Right ventricle myocardium superior (tissue), 1 donor: ENCODE measurements at places on chromosomes 5 and 9. TPM values are rescaled to one million over a fixed set of nuclear protein-coding genes. Genes with fewer than 3 reads are reported as not detected.

C9orf153 gene
- total RNA-seq: 0.22 TPM

TGFBI gene
- 49.9 TPM for total RNA-seq

DNA sequence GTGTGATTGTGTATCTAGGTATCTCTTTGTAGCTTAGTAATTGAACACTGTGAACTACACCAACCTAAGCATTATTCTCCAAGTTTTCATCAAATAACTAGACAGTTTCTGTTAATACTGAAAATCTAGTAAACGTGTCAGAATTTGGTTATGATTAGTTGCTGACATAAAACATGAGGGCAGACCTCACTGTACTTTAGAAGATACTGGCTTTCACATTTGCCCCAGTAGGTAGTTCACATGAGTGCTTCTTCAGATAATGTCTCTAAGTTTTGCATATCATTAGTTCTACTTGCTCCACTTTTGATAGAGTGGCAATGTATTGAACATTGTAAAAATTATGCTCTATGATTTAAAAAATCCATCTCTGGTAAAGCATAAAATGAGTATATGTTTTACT lies 7.1 kb downstream of the CDKN2B start:
- no peak for DNase-seq

- DNase-seq: peak; percentile 46
These were observed 17.9 kb upstream of the DAPK1 start for GRCh38 chr9:87479801-87480201.

EGFLAM gene
- 9.1 TPM for total RNA-seq

- DNase-seq: no peak
These were observed 186.3 kb downstream of the AOPEP start for GRCh38 chr9:94912700-94913249.

- no peak for DNase-seq
These were observed 26.6 kb upstream of the AKNA start for GRCh38 chr9:114414346-114414745.

DNA sequence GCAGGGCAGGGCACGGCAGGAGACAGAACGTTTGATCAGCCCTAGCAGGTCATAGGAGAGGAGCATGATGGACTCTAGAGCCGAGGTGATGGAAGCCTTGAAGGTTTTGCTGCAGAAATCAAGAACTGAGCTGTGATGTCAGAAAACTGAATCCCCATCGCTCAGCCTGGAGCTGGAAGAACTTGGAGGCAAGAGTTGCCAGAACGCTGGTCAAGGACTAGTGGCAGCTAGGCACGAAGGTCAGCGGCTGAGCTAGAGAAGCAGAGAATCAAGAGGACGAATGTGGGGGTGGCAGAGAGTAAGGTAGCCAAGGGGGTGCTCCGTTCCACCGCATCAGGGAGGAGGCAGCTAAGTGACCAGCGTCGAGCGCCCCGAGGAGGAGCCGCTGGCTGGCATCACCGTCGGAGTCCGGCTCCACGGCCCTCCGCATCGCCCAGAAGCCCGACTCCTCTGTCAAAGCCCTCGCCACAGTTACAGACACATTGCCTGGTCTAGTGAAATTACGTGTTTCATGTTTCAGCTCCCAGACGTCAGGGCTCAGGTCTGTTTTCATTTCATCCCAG lies 1.2 kb upstream of the GALNT10 start:
- peak; percentile 51 for DNase-seq

DNA sequence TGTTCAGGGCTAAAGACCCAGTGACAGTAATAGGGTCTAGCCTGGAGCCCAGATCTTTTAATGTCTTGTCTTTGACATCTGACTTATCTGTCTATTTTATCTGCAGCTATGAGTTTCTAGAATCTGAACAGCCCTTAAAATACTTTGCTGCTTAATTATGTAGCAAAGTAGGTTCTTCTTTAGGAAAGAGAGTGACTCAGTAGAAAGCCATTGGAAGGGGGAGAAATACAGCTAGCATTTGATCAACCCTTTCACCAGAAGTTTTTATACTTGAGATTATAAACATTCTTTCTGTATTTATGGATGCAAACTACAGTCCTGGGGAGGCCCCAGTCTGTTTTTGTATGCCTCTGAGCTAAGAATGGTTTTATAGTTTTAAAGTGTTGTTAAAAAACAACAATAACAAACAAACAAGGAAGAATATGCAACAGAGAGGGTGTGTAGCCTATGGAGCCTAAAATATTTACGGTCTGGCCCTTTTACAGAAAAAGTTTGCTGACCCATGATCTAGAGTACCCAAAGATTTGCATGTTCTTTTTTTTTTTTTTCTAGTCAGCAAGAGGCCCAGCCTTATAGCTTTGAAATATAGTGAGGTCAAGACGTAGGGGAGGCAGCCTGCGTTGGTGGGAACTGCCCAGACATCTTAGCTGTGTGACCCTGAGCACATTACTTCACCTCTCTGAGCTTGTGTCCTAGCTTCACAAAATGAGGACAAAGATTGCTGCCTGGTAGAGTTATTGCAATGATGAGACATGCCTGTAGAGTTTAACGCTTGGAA lies 9.7 kb downstream of the GSN start:
- DNase-seq: no peak

DNA sequence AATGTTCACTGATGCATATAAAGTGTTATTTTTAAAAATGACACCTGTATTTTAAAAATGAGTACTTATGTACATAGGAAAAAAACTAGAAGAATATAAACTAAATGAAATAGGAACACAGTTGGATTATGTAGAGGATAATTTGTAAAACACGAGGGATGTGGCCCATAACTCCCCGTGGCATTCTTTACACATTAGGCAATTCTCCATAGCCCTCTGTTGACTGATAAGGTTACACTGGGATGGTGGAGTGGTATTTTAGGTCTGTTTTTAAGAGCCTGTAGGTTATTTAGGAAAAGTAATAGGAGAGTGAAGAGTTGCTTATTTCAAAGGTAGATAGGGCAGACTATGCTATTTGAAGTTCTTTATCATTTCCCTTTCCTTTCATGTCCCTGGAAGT lies 1.8 kb downstream of the CAVIN4 start:
- no peak for DNase-seq

PALM2AKAP2 gene
- total RNA-seq: 87.5 TPM

MLANA gene
- total RNA-seq: not detected

GRCh38 chr9:127942216-127943010 lies 4.8 kb upstream of the DPM2 start:
- peak; percentile 86 for DNase-seq

- DNase-seq: peak; percentile 60
These were observed 561 bp downstream of the DAPK1 start for GRCh38 chr9:87498046-87498810.

- peak; percentile 84 for DNase-seq
These were observed 13.8 kb downstream of the GPSM1 start for GRCh38 chr9:136341042-136341655.

GRCh38 chr9:95760791-95761190 lies 114.7 kb upstream of the ERCC6L2 start:
- DNase-seq: no peak

SLC6A18 gene
- not detected for total RNA-seq

- DNase-seq: peak; percentile 79
These were observed 43.5 kb downstream of the COL23A1 start for GRCh38 chr5:178546675-178547033.

PCDHB10 gene
- 0.81 TPM for total RNA-seq

DRD1 gene
- not detected for total RNA-seq

PCDHGC5 gene
- 3.0 TPM for total RNA-seq

- no peak for DNase-seq
These were observed 18.7 kb upstream of the TGFBR1 start for GRCh38 chr9:99085949-99086948.

DNA sequence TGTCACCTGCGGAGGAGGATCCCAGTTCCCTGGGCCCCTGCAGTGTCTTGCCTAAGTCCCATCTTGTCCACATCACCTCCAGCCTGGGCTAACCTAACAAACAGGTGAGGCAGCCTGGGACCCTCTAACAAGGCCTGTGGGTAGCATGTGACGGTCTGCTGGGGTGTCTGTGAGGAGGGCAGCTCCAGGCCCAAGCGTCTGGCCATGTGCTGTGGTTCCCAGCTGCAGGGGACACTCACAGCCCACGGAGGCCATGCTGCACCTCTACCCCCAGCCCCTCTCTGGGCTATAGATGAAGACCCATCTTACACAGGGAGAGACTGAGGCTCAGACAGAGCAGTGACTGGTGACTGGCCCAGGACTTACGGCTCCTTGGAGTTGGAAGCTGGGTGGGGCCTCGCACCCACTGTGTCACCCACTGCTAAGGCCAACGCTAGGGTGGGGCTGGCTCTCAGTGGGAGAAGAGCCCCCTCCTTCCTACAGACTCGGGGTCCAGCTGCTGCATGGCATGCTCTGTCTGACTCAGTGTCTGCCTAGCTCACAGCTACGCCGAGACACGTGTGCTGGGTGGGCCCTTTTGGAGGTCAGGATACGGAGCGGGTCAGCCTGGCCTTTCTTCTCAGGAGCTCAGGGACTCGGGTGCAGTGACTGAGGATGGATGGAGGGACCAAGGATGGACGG lies 40.8 kb upstream of the RNF130 start:
- no peak for DNase-seq

TNIP1 gene
- total RNA-seq: 126 TPM

- peak; percentile 81 for DNase-seq
These were observed 80.3 kb downstream of the GADD45G start for GRCh38 chr9:89684912-89685636.

- DNase-seq: no peak
These were observed 191.2 kb downstream of the DAB2IP start for GRCh38 chr9:121842612-121842978.

GRCh38 chr9:130026583-130027340 lies 16.2 kb downstream of the FNBP1 start:
- DNase-seq: no peak

DNA sequence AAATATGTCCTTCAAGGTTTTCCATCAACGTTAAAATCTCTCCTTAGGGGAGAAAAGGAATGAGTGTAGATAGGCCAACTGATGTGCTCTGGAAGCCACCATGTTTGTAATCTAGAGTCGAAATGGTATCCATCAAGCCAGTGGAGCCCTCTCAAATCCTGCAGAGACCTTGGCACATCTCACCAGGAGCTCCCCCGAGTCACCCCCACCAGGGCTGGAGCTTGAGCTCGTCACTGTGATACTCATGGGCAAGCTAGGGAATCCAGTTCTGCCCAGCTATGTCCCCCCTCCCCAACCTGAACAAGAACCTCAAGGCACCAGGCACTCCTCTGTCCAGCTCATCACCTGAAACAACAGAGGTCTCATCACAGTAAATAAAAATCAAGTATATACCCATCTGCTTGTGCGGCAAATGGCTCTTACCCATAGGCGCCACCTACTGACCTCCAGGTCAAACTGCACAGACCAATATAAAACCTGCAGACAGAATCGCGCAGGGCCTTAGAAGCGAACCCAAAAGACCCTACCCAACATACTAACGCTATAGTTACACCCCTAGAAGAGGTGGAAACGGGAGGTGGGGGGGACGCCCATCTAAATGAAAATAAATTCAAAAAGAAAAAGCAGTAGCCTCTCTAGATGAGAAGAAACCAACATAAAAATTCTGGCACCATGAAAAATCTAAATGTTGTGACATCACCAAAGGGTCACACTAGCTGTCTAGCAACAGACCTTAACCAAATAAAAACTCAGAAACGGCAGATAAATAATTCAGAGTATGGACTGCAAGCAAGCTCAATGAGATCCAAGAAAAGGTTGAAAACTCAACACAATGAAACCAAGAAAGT lies 75.0 kb downstream of the TTC39B start:
- DNase-seq: no peak

- no peak for DNase-seq
These were observed 27.1 kb downstream of the ERAP1 start for GRCh38 chr5:96780626-96781025.

DBH gene
- total RNA-seq: not detected

GRCh38 chr5:152397581-152397980 lies 7.5 kb downstream of the NMUR2 start:
- DNase-seq: no peak

DNA sequence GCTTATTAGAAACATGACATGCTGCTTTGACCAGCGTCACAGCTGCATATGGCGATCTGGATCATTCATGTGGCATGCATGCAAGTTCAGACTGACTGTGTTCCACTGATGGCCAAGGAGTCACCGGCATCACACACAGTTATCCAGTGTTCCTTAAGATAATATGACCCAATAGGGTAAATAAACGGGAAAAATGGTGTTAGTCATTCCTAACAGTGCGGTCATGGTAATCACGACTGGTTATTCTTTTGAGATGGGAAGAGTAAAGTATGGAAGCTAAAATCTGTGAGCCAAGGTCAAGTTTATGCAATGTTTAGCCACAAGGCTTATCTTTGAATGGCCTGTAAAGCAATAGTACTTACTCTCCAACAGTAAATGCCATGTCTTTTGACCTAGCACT lies 29.3 kb upstream of the LVRN start:
- DNase-seq: no peak

DNA sequence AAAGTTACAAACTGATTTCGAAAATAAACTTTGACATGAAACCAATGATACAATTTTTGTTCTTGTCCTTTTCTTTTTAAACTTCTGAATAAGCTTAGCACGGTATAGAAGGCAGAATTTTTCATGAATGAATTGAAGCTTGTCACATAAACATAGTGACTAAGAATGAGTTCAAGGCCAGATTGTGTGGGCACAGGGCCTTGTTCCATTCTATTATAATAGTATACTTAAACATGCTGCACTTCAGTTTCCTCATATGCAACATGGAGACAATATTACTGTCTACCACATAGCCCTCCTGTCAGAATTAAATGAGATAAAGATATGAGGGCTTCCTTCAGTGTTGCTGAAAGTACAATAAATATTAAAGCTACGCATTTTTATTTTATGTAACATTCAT lies 204.2 kb upstream of the HAPLN1 start:
- DNase-seq: no peak

DNA sequence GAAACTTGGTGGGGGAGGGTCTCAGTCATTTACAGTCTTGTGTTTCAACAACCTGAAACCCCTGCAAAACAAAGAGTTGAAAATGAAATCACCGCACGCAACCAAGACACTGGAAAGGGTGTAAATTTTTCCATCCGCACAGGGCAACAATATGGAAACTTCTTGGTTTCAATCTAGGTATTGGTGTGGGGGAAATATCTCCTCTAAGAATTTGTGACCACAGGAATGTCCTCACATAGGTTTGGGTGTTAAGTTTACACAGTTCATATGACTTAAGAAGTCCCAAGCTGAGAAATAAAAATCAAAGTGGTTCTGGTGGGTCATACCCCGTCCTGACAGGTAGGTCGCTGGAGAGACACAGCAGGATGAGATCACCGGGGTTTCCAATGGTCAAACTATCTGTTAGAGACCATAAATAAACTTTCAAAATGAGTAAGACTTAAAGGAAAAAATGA lies 51.9 kb upstream of the PIP5K1B start:
- no peak for DNase-seq

OR1L1 gene
- not detected for total RNA-seq

DNA sequence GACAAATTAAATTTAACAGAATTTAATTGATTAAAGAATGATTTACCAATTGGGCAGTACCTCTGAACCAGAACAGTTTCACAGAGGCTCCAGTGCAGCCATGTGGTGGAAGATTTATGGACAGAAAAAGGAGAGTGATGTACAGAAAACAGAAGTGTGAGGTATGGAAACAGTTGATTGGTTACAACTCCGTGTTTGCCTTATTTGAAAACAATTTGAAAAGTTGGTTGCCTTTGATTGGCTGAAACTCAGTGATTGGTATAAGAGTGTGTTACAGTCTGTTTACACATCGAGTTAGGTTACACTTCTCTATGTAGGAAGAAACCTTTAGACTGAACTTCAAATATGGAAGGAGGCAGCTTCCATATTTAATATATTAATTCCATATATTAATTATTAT lies 30.1 kb downstream of the KIAA1958 start:
- no peak for DNase-seq

C5 gene
- 1.0 TPM for total RNA-seq

PCDHAC2 gene
- total RNA-seq: 0.48 TPM

- DNase-seq: no peak
These were observed 16.2 kb downstream of the PCDH12 start for GRCh38 chr5:141941779-141942178.
